ENCODE measurements at places on chromosomes 2 and 18.

- DNase-seq, result no peak
Measured at GRCh38 chr2:236991874-236992273, 93.8 kb upstream of the COPS8 start.

DNA sequence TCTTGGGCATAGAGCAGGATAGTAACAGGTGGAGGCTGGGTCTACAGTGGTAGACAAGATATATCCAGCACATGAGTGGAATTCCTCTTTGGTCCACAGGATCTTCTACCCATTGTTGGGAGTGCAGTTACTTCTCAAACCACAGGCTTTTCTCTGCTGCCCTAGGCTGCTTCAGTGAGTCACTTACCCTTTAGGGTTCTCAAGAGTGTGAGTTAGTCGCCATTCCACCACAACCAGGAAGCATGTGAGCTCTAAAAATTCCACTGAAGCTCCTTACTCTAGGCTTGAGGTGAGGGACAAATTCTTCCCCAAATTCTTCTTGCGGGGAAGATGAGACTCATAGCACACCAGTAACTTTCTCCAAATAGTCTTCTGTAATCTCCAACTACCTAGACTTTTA, 189.4 kb downstream of the PLCL1 start:
- DNase-seq, result no peak

DNA sequence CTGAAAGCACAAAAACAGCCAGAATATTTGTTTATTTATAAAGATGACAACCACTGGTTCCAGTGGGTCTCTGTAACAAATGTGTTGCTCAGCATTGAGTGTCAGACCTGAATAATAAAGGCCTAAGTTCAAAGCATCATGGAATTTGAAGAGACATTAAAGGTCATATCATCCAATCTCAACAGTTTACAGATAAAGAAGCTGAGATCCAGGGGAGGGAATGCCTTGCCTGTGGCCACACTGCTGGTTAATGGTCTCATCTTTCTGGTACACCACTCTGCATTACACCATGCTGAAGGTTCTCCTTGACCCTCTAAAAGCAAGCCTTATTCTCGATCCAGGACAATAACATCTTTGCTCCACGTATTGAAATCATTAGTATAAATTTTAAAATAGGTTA, 446.5 kb upstream of the ACVR2A start:
- no peak for DNase-seq

DNA sequence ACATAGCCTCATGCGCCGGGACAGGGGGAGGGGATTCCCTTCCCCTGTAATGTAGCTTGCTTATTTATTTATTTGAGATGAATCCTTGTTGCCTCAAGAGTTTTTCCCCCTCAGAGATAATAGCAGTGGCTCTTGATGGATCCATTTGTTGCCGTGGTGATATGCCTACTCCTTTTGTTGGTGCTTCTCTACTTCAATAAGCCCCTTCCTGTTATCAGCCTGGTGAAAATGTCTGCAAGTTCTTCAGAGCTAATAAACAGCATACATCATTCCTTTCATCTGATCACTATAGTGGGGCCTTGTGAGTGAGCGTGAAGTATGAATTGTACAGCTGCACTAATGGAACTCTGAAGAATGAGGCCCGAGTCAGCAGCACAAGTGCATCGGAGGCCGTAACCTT, 19.4 kb downstream of the FZD5 start:
- DNase-seq, result no peak

GRCh38 chr2:110157153-110157793, 41.7 kb upstream of the MALL start:
- DNase-seq, result no peak

- DNase-seq, result no peak
Measured at GRCh38 chr2:145815933-145816332, 1296.0 kb upstream of the ZEB2 start.

GRCh38 chr18:39675906-39676305, 2110.3 kb upstream of the CELF4 start:
- DNase-seq, result no peak

DNA sequence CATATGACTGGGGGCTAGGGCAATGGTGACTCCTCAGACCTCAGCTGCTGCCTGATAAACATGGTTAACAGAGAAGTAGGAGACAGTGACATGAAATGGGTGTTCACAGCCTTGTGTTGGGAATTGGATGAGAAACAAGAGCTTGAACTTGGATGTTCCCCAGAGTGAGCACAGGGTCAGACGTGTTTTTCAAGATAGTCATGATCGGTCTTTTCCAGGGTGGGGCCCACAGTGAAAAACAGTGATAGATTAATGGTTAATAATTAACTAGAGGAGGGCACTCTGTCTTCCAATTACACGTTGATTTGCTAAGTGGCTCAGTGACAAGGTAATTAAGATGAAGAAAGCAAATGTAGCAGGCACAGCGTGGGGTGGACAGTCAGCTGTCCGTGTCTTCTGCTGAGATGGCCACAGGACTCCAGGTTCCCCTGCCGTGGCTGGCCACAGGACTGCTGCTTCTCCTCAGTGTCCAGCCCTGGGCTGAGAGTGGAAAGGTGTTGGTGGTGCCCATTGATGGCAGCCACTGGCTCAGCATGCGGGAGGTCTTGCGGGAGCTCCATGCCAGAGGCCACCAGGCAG, at the start of gene UGT1A3:
Gene UGT1A3 (plus strand): TSS at position 320 of the 579 bp plus-strand sequence. CDS start 85 bp downstream, at position 405.
- no peak for DNase-seq

DNA sequence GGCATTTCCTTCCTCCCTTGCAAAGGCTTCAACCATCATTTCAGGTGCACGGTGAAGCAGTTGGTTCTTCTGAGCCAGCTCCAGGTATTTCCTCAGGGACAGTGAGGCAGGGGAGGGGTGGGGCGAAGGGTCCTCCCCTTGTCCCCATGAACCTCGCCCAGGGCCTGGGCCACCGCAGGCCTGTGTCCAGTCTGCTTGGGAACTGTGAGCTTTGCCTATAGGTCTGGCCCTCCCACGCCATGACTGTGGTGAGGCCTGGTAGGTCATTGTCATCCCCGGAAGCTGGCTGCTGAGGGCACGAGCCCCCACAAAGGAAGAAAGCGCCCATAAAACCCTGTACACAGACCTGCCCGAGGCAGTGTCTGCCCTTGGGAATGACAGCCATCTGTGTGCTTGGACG, 134.3 kb downstream of the ACKR3 start:
- DNase-seq, result no peak

DNA sequence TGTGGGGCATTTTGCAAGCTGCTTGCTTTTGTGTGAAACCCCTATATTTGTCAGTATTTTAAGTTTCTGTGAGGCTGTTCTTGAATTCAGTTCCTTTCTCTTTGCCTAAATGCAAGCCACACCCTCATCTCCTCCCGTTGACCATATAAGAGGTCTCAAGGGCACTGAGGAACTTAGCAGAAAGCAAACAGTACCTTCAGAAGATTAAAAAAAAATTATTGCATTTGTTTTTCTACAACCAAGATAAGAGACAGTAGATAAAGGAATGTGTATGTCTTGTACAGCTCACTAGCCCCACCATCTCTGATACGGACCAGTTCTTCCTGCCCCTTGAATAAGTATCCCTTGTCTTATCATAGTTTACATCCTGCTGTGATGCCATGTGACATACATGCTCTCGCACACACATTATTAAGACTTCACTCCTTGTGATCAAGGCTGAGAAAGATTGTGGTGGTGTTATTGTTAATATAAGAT, 64.2 kb downstream of the NPAS2 start:
- DNase-seq, result no peak

- no peak for DNase-seq
Measured at GRCh38 chr2:8803658-8804379, 33.6 kb downstream of the KIDINS220 start.

DNA sequence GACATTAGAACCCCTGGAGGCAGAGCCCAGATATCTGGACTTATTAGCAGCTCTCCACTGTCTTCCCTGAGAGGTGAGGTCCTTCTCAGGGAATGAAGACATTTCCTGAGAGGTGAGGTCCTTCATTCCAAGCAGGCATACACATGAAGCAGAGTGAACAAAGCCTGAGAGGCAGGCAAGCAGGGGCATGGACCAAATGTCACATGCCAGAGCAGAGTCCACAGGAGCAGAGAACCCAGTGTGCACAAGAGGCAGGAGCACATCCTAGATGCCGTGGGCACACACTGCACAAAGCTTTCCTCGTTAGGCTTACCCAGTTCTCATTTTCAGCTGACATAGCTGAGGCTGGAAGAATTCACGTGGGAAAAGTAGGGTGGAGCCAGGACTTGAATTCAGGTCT, 759.9 kb upstream of the HS6ST1 start:
- DNase-seq, result no peak

DNA sequence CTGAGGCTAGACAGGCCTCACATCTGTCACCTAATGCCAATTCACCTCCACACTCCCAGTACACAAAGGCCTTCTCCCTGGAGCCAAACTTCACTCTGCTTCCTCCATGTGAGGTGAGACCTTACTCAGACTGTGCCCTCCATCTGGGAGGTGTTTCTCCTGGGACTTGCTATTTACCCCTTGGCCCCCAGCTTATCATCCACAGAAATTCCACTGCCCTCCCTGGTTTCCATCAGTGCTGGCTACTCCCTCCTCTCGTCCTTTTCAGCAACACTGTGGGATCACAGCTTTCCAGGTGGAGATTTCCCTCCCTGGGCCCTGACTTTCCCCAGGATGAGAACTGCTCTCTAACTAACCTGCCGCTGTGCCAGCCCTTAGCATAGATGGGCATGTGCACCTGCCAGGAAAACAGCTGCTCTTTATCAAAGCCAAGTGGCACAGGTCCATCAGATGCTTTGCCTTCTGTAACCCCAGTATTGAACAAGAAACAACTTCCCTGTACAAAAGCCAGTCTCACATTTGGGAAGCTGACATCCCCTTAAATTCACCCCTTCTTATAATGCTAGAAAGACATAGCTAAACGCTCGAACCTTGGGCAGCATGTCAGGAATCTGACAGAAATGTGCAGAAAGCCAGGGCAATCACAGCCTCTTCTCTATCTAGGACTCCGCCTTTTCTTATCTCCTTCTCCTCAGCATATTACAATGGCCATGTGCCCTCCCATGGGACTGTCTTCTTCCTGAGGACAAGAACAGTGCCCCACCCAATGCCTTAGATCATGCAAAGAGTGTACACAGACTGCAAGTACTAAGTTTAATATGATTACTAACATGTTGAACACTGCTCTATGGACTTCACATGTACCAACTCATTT, 535.5 kb upstream of the ID2 start:
- no peak for DNase-seq

- DNase-seq, result no peak
Measured at GRCh38 chr2:48714245-48714644, 41.3 kb downstream of the LHCGR start.

GRCh38 chr18:54239091-54239490, 14.6 kb upstream of the MBD2 start:
- no peak for DNase-seq

DNA sequence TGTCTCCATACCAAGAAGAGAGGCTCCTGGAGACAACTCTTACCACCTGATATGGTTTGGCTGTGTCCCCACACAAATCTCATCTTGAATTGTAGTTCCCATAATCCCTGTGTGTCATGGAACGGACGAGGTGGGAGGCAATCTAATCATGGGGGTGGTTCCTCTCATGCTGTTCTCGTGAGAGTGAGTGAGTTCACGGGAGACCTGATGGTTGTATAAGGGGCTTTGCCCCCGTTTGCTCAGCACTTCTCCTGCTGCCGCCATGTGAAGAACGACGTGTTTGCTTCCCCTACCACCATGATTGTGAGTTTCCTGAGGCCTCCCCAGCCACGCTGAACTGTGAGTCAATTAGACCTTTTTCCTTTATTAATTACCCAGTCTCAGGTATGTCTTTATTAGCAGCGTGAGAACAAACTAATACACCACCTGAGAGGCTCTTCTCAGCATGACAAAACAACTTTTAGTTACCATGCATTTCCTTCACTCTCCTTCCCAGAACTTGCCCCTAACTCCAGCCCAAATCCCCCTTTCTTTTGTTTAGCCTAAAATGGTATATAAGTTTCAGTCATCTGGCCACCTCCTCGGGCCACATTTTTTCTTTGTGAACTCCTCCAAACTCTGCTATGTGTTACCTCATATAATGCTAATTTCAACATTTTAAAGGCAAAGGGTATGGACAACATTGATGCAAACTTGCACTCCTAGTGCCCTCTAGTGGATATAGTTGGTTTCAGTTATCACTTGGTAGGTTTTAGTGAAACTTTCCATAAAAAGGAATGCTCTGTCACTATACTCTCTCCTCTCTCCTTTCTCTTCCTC, 58.6 kb upstream of the SLC25A52 start:
- no peak for DNase-seq

GRCh38 chr2:133525090-133525489, 43.2 kb downstream of the NCKAP5 start:
- no peak for DNase-seq

DNA sequence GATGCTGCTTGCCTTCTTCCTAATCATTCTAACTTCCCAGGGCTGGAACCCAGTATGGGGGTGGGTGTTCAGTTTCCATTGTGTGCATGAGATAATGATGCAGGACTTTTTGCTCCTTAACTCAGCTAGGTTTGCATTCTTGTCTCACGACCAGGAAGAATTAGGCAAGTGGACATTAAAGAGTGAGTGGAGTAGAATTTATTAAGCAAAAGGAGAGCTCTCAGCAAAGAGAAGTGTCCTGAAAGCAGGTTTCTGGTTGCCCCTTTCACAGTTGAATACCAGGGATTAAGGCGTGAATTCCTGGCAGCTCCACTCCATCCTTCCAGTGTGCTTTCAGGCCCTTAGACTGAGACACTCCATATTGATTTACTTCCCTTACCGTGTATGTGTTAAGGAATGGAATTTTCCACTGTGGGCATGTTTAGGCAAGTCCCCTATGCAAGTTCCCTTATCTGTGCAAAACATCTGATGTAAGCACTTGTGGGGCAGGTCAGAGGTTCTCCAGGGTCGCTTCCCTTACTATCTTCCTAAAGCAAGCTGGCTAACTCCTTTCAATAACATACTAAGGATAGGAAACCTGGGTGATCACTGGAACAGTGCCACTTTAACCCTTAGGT, 126.5 kb downstream of the GPR39 start:
- DNase-seq, result no peak

- DNase-seq, result no peak
Measured at GRCh38 chr2:84477886-84478285, 18.8 kb upstream of the SUCLG1 start.

- no peak for DNase-seq
Measured at GRCh38 chr18:59372975-59373374, 13.9 kb upstream of the LMAN1 start.

DNA sequence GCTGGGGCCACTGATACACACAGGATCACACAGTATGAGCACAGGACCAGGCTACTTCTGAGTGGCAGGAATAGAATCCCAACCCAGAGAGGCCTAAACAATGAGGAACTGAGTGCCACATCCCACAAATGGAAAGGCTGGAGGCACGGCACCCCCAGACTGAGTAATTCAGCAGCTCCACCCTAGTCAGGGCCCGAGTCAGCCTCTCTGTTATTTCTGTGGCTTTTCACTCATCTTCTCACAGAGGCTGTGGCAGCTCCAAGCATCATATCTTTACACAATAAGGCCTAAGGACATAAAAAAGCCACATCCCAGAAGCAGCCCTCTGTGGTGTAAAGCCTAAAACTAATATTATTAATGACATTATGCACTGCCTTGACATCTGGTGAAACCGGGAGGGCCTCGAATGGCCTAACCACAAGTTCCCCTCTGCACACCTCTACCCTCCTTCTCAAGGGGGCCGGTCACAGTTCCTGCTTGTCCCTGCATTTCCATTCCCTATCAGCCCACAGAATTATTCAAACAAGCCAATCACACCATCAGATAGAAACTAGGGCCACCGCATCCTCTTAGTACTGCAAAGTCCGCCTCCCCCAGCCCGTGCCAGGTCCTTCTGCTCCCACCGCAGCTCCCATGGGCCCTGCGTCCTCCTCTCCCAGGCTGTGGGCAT, 12.5 kb upstream of the MAL start:
- DNase-seq, result no peak

GRCh38 chr2:11307764-11308415, 36.5 kb downstream of the ROCK2 start:
- no peak for DNase-seq

GRCh38 chr2:217795067-217795466, 207.7 kb downstream of the TNS1 start:
- no peak for DNase-seq

Data from activated CD8-positive, alpha-beta memory T cell treated with anti-CD3 and anti-CD28 coated beads for 48 hours (primary cell).